ENCODE measurements at places on chromosomes 3 and 15.
A peak's percentile ranks its signal among the peaks of the same experiment; 100 is the strongest.

- no peak for DNase-seq
Observed at GRCh38 chr15:67118808-67119207, 53.4 kb downstream of the SMAD3 start.

DNA sequence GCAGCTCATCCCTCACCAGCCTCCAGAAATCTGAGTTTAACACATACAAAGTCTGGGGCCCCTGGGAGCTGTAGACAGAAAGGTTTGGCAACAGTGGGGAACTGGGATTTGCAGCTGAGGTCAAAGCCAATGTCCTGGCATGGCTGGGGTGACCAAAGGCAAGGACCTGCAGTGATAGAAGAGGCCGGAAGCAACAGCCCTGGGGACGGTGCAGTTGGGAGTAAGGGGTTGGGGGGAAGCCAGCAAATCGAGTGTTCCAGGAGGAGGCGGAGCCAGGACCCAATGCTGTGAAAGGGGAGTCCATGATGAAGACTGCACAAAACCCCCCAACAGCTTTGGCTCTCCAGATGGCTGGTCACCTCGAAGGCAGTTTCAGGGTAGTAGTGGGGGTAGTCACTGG is 74.1 kb upstream of the SPATA12 start:
- DNase-seq, result no peak

- DNase-seq, result no peak
Observed at GRCh38 chr15:50904211-50904610, 4.3 kb upstream of the AP4E1 start.

GRCh38 chr3:150414258-150414657 is 6.2 kb downstream of the TSC22D2 start:
- peak; percentile 9 for DNase-seq

GRCh38 chr3:126269354-126269753 is 87.9 kb downstream of the KLF15 start:
- DNase-seq, result no peak

GRCh38 chr3:122076491-122077292 is 21.5 kb downstream of the CD86 start:
- DNase-seq, result no peak

GRCh38 chr3:134959516-134959915 is 164.5 kb downstream of the EPHB1 start:
- DNase-seq, result no peak

DNA sequence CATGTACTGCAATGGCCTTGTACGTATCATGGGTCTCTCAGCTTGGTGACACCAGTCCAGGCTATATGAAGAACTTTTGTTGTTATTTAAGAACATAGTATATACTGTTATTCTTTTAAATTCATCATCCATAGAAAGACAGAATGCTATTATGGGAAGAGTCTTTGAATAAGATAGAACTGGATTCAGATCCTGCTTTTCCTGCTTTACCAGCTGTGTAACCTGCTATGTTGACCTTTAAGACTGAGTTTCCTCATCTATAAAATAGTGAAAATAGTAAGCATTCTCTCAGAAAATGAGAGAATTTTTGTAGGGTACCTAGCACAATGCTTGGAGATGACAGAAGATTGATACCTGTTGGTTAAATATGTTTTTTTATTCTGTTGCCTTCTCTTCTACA is 204.1 kb upstream of the TBL1XR1 start:
- no peak for DNase-seq

GRCh38 chr3:21274079-21274571 is 476.9 kb downstream of the ZNF385D start:
- peak; percentile 12 for DNase-seq

DNA sequence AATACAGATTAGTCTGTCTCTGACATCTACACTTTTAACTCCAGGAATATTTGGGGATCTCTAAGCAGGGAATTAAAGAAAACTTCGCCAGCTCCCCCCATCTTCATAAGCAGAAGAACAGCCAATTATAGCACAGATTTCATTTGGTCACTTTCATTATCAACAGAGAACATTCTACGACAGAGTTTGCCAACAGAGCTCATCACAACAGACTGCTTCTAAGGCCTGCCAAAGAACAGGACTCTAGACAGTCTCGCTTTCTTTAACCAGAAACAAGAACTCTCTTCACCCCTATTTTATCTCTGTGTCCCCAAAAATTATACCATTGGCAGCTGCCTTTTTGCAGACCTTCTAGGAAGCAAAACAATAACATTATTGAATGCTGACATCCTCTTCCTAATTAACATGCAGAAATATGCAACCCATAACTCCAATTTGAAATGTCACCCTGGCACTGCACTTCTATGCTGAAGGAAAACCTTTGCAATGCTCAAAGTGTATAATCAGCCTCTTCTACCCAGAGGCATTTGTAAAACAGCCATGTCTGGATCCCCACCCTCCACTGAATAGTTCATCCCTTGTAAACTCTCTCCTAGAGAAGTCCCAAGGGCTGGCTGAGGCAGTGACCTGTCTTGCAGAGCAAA is 552.8 kb downstream of the MAGI1 start:
- no peak for DNase-seq

DNA sequence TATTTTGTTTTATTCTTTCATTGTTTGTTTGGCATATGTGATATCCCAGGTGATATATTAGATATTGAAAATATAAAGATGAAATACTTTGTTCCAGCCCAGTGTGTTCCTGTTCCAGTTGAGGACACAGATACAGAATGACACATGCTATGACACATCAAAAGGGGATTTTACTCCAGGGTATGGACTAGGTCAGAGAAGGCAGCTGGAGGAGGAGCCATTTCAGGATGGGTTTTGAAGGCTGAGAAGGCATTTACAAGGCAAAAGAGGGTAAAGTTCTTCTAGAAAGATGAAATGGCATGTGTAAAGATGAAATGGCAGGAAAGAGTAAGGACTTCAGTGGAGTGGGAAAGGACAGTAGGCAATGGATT is 163.8 kb downstream of the ZIC1 start:
- DNase-seq, result no peak

- no peak for DNase-seq
Observed at GRCh38 chr3:120052225-120052624, 42.0 kb downstream of the GSK3B start.

DNA sequence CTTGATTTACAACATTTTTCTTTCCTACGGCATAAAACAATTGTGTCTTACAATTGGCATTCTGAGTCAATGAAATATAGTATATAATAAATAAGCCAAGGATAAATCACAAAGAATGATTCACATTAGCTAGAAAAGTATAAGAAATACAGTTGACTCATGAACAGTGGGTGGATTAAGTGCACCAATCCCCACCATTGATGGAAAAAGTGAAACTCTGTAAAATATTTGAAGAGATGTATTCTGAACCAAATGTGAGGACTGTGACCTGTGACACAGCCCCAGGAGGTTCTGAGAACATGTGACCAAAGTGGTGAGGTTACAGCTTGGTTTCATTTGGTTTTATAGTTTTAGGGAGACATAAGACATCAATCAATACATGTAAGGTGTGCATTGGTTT is 227.5 kb downstream of the ALCAM start:
- DNase-seq, result no peak

- DNase-seq, result no peak
Observed at GRCh38 chr3:194189243-194189791, 53.4 kb downstream of the HES1 start.

DNA sequence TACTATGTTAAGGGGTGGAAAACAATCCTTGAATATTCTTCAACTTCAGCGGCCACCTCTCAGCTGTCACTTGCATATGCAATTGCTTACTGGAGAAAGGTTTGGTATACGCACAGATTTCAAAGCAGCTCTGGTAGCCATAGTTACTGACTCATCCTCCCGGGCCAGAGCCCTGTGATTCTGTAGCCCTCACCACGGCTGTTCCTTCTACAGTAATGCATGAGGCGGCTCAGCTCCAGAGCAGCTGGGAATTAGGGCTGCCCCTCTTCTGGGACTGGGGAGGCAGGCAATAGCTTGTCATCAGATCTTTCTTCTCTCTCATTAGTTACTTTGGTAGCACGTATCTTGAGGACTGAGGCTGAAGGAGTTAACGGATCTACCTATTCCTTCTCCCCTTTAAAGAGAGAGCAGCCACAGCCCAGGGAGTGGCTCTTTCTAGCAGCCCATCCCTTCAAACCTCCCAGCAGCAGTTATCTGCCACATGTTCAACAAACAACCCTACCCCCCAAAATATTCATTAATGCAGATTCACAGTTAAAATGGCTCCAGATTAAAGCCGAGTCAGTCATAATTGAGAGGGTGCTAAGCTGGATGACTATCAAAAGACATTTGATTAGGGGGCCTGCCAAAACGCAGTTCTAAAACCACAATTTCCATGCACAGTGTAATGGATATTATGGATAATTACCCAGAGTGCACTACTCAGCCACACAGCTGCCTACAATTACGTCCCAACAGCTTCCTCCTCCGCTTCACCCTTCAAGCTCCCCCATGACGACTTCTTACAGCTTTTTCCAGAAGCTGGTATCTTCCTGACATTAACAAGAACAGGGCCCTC is 54.7 kb downstream of the ETV5 start:
- DNase-seq, result no peak

- DNase-seq, result no peak
Observed at GRCh38 chr15:29770796-29771195, 51.5 kb downstream of the TJP1 start.

GRCh38 chr3:177686671-177687070 is 489.4 kb upstream of the TBL1XR1 start:
- no peak for DNase-seq

- no peak for DNase-seq
Observed at GRCh38 chr3:10602769-10603768, 97.7 kb upstream of the ATP2B2 start.

- no peak for DNase-seq
Observed at GRCh38 chr3:187735383-187735782, 9.9 kb downstream of the BCL6 start.

DNA sequence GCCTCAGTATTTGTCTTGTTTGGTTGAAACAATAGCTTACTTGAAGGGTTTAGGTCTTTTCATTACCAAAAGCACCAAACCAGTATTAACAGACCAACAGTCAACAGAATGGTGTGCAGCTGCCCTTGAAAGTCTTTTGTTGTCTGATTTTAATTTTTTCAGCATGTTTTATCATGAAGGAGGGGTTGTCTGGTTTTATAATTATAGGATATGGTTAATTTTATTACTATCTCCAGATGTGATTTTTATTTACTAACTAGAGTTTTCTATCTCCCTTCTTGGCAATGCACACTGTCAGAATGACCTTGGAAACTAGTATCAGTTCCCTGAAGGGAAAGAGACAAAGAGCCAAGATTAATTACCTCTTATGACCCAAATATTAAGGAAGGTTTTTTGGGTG is 9.2 kb upstream of the CD200R1L start:
- DNase-seq, result no peak

DNA sequence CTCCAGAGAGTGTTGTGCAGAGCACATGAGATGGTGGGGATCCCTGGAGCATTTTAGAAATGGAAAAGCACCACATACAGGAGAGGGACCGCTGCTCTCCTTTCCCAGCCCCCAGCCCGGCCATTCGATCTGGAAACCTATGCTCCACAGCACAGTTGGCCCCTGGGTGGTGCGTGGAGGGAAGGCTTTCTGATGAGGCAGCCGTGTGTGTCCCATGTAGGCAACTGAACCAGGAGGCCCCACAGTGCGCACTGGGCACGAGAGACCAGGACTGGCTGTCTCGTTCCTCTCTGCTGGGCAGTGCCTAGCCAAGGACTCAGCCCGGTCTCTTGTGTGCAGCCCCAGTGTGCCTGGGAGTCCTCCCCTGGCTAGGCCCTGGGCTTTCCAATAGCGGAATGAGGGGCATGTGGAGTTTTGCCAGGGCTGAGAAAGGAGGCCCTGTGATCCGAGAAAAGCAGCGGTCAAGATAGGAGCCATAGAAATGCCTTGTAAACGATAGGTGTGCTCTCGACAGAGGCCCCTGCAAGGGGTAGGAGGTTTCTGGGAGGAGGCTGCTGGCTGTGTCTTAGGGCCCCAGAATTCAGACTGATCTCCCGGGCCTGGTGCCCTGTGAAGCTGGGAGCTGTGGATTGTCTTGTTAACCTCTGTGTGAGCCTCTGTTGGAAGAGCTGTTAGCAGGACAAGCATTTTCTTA is 39.0 kb downstream of the CHDH start:
- DNase-seq, result no peak

- no peak for DNase-seq
Observed at GRCh38 chr3:184619369-184619768, 57.8 kb downstream of the EPHB3 start.

- no peak for DNase-seq
Observed at GRCh38 chr3:76096036-76096435, 310.7 kb upstream of the ZNF717 start.

DNA sequence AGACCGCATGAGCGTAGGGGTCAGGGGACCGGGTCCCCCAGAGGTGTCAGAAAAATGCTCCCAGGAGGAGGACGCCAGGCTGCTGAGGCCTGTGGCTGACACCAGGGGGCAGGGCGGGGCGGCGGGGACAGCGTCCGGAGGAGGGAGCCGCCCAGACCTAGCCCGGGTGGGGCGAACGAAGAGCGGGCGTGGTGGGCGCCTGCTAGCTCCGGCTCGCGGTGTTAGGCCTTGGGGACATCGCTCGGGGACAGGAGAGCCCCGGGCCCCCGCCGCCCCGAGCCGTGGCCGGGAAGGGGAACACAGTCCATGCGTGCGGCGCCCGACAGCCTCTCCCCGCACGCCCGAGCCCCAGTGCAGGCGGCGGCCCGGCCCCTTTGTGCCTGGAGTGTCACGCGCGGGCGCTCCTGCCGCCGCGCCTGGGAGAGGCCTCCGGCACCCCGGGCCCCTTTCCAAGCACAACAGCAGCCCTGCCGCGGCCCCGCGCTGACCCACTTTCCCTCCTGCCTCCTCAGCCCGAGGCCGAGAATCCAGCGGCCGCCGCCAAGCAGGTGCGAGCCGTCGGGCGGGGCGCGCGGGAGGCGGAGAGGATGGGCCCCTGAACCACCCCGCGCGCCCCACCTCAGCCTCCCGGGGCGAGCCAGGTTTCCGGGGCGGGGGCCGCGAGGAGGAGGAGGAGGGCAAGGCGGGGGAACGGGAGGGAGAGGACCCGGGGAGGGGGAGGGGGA is 111.0 kb upstream of the KLF13 start:
- DNase-seq, result peak; percentile 88

- no peak for DNase-seq
Observed at GRCh38 chr3:68172039-68172438, 517.6 kb upstream of the SUCLG2 start.

DNA sequence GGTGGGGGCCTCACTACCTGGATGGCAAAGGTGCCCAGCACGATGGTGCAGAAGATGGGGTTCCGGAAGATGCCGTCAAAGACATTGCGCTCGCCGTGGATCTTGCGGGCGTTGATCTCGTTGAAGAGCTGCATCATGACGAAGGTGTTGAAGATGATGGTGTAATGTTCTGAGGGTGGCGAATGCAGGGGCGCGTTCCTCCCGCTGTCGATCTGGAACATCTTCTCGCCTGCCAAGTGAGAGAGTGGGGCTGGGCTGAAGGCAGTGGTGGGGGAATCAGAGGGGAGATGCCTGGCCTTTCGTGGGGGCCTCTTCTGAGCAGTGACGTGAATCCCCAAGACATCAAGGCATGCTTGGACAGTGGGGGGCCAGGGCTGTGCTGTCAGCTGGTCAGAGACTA is 19.6 kb upstream of the SEC13 start:
- no peak for DNase-seq

GRCh38 chr3:45275006-45275704 is 49.1 kb upstream of the TMEM158 start:
- DNase-seq, result no peak

- DNase-seq, result no peak
Observed at GRCh38 chr3:10232137-10232536, 16.1 kb upstream of the TATDN2 start.
